ENCODE measurements at places on chromosomes 3 and 15.

DNA sequence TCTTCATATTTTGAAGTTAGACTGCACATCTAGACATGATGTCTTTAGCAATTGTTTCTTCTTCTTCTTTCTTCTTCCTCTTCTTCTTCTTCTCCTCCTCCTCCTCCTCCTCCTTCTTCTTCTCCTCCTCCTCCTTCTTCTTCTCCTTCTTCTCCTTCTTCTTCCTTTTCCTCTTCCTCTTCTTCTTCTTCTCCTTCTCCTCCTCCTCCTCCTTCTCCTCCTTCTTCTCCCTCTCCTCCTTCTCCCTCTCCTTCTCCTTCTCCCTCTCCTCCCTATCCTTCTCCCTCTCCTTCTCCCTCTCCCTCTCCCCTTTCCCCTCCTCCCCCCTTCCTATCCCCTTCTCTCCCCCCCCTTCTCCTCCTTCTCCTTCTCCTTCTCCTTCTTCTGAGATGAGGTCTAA is 21.9 kb downstream of the TCF12 start:
- no peak for DNase-seq

GRCh38 chr3:56593455-56594158 is 36.6 kb downstream of the CCDC66 start:
- DNase-seq = no peak

- DNase-seq = no peak
These were observed 5.9 kb upstream of the C15orf39 start for GRCh38 chr15:75195766-75196241.

- DNase-seq = no peak
These were observed 96.7 kb downstream of the IL5RA start for GRCh38 chr3:3013317-3014052.

DNA sequence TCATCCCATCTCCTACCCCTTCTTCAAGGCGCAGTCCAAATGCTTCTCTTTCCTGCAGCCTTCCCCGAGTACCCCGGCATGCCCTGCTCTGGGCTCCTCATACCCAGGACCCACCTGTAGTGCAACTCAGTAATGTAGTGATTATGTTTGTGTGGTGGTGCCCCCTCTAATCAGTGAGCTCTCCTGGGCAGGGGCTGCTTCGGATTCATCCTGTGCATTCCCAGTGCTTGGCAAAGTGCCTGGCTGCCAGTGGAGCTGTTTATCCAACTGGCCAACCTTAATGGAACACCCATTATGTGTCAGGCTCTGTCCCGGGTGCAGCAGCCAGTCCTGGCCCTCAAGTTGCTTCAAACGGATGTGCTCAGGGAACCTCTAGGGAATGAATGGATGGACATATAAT is 174.4 kb upstream of the LINGO1 start:
- DNase-seq = no peak

DNA sequence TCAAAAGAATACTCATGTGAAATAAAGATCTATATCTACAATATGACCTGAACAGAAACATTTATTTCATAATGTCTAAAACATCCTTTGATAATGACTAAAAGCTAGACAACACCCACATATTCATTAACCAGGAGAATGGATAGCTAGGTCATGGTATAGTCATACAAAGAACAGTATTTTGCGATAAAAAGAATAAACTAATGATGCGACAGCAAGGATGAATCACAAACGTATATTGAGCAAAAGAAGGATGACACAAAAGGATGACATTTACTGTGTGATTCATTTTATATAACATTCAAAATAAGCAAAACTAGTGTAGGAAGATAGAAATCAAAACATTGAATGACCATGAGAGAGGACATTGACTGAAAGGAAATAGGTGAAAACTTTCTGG is 1233.1 kb downstream of the OTOL1 start:
- no peak for DNase-seq

GRCh38 chr15:63402498-63403253 is 21.0 kb upstream of the CA12 start:
- no peak for DNase-seq

DNA sequence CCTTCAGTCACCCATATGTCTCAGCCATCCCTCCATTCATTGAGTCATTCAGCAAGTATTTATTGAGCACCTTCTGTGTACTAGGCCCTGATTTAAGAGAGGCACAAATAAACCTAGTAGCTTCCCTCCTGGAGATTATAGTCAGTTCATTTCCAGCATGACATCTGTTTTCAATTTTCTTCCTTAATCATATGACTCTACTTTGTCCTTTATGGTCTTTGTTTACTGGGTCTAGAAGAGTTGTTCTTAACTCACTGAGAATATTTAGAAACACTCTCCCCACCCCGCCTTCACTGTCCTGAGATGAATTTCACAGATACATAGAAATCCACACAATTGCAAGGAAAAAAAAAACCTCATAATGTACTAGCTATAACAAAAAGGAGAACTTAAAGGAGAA is 44.8 kb upstream of the ADAMTS9 start:
- DNase-seq = no peak

DNA sequence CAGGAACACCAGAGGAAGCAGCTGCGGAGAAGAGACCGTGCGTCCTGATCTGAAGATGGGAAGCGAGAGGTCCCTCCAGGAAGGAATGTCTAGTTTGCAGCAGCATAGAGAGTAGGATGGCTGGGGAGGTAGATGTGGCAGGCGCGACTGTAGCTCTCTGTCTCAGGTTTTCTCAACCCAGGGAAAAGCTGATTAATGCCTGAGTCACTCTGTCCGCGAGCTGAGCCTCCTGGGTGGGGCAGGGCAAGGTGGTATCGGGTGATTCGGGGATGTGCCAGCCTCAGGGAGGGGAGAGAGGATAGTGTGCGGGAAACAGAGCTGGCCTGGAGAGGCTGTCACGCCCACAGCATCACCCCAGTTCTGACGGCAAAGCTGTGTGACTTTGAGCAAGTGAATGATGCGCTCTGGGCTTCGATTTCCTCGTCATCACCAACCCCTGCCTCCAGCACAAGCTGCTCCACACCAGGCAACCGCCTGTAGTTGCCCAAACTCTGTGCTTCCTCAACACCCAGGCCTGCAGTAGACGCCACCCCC is 28.4 kb downstream of the CPN2 start:
- no peak for DNase-seq

DNA sequence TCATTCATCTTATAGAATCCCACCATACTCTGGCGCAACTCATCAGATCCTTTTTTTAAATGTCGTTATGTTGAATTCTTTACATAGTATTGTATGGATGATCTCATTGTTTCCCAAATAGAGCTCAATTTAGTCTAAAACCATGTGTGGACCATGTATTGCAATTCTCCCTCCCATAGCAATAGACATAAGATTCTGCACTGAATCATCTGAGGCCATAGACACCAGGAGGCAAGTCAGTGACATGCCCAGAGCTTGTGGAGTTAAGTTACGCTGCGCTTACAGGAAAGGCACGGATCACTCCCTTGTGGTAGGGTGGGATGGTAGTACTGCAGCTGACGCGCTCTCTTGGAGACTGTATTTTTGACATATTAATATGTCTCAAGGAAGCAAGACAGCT is 211.0 kb downstream of the GABRB3 start:
- DNase-seq = no peak

- no peak for DNase-seq
These were observed 98.1 kb upstream of the TGFBR2 start for GRCh38 chr3:30508339-30508738.

DNA sequence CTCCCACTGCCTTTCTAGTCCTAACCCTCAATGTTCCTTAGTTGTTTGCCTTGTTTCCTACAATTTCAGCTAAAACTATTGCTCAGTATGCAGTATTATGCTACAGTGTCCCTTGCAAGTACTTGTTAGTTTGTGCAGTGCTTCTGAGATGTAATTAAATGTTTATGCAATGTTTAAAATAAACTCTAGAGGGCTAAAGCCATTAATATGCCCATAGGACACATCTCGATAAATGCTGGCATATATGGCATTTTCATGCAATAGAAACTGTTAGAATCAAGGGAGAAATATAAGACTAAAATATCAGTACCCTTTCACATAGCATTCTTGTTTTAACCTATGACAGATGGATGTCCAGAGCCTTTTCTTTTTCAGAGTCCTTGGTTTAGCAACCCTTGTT is 59.8 kb upstream of the ACKR4 start:
- DNase-seq = no peak

GRCh38 chr3:197406266-197406665 is 107.9 kb upstream of the DLG1 start:
- DNase-seq = no peak

DNA sequence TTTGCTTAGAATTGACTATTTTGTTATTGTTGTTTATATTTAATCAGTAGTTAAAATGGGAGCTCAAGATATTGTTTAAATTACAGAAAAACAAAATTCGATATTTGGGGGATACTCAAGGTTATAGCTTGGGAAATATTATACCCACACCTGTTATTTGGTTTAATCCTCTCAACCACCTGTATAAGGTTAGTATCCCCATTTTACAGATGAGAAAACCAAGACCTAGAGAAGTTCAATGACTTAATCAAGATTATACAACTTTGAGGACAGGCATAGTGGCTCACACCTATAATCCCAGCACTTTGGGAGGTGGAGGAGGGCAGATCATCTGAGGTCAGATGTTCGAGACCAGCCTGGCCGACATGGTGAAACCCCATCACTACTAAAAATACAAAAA is 39.8 kb upstream of the CA12 start:
- DNase-seq = no peak

DNA sequence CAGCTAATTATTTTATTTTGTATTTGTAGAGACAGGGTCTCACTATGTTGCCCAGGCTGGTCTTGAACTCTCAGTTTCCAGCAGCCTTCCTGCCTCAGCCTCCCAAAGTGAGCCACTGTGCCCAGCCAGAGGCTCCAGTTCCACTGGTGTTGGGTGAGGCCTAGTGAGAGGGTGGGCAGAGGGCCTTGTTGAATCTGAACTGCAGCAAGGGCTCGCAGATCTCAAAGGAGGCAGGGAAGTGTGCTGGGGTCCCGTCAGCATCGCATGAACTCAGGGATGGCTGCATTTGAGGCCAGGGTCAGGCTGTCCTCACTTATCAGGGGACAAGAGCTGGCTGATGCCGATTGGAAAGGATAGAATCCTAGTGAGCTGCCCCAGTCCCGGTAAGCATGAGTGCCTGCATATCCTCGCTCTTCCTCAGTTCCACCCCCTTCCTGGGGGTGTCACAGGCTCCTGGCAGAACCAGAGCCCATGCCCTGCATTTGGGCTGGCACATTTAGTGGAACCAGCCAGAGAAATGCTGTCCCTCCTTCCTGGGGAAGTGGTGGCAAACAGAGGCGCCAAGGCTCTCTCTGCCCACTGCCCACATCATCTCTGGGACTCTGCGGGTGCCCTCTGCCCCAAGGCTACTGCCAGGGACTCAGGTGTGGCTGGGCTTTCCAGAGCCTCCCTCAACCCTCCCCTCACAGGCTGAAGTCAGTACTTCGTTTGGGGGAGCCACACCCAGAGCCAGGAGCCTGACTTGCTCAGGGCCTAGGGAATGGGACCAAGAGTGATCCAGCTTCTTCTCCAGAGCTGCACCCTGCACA is 24.1 kb downstream of the ALS2CL start:
- no peak for DNase-seq

DNA sequence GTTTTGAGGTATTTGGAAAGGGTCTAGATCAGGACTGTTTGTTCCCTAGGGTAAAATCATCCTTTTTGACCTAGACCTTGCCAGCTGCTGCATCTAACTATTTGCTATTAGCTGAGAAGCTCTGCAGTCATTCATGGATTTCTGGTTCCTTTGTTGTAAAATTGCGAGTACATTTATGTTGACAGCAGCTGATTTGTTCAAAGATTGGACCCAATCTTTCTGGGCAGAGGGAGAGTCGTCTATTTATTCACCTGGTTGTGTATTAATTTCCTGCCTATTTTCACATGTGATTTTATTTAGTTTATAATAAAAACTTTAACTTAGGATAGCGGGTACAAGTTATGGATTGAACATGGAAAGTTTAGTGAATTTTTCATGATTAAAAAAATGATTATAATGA is 236.3 kb downstream of the CNTN4 start:
- DNase-seq = no peak

- DNase-seq = no peak
These were observed 106.2 kb downstream of the TMCO5A start for GRCh38 chr15:38040615-38041014.

- DNase-seq = no peak
These were observed 37.2 kb downstream of the EEFSEC start for GRCh38 chr3:128190501-128190900.

GRCh38 chr15:99006904-99007495 is 592 bp downstream of the PGPEP1L start:
- DNase-seq = no peak

DNA sequence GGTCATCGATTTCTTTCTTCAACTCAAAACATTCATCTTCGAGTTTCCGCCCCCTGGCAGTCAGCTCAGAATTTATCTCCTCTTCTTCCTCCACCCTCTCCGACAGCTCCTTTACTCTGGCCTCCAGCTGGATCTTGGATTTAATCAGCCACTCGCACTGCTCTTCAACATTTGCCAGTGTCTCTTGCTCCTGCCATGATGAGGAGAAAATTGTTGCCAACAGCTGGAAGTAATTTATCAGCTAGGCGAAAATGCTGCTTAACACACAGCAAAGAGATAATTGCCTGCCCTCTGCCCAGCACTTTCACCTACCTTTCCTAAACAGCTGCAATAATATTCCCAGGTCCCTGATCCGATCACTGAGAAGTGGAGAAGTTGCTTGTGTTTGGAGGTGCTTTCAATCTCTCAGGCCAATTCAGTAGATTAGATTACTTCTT is 69.3 kb downstream of the MYH15 start:
- no peak for DNase-seq

DNA sequence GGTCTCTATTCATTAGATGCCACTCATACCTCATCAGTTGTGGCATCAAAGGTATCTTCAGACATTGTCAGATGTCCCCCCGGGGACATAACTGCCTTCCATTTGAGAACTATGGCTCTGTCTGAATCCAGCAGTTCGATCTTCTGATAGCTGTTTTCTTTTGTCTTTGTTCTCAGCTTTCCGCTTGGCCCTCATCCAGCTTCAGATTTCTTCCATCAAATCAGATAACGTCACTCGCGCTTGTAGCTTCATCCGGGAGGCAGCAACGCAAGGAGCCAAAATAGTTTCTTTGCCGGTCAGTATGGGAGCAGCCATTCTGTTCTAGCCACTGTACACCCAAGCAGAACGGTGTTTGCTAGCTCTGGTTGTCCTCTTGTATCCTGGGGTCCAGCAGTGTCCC is 4.4 kb downstream of the NIT2 start:
- DNase-seq = no peak

GRCh38 chr3:30146978-30147377 is 459.4 kb upstream of the TGFBR2 start:
- no peak for DNase-seq

DNA sequence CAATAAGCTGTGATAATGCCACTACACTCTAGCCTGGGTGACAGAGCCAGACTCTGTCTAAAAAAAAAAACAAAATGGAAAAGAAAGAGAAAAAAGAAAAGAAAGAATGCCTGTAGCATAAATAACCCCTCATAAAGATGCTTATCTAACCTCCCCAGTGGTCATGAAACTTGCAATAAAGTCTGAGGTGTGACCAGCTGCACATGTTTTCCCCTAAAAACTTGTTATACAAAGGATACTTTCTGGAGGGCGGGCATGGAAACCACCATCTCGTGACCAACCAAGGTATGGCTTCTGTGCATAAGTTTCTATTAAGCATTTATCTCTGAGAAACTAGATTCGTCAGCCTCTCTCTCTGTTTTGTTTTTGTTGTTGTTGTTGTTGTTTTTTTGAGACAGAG is 21.8 kb downstream of the CCDC32 start:
- DNase-seq = no peak

Data from NCI-H187 treated with DMSO at 0.1 percent for 48 hours (cell line).